ENCODE measurements at places on chromosomes 16 and 17.

DNA sequence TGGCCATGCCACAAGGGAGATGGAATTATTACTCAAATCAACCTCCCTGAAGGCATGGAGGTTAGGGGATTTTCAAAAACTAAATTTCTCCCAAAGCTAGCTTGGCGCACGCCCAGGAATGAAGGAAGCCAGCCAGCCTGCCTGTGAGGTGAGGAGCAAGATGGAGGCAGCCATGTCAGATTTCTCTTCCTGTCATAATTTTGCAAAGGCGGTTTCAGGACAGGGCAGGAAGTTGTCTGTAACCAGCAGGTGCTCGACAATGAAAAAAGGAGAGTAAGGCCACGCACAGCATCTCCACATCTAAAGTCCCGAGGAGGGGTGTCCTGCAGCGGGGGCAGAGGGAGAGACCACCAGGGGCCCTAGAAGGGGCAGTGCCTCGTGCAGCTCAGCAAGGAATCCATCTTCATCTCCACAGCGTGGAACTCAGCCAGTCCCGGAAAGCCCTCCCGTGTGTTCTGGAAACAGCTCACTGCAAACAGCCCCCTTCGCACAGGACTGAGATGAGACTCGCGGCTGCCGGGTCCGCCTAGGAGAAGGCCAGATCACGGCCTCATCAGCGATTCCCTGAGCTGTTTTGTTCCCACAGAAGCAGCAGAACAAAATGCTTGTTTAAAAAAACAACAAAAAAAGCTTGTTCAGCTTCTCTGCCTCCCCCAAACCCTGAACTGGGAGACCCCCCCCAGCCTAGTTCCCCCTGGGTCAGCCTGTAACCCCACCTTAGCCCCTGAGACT lies 47.8 kb downstream of the SLC7A5 start:
- no peak for DNase-seq

DNA sequence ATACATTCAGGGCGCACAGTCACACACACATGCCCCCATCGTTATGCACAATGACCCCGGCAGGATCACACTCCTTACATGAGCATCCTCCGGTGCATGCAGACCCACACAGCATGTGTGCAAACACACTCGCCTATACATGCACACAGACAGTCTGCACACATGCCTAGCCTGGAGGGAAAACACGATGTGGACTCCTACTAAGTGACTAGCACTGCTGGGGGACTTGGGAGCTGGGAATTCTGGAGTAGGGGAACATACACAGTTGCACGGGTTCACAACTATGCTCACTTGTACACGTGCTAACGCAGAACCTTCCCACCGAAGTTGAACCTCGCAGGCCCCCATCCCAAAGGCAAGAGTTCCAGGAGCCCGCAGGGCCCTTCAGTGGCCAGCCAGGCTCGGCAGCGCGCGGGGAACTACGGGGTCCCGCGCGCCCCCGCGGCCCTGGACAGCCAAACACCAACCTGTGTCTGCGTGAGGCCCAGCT lies 2.0 kb downstream of the DLX3 start:
- no peak for DNase-seq

DNA sequence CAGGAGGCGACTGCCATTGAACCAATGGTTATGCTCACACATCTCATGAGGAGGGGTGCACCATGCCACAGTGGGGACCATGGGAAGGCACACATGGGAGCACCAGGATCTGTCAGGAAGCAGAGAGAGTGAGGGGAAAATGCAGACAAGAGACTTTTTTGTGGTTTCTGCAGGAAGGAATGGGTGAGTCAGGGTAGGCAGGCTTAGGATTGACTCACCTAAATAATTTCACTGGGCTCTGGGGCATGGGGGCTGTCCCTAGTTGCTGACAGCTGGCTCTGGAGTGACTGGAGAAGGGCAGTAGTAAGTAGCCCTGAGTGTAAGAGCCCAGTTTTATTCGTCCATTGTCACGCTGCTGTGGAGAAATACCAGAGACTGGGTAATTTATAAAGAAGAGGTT lies 202.4 kb downstream of the AXIN2 start:
- no peak for DNase-seq

DNA sequence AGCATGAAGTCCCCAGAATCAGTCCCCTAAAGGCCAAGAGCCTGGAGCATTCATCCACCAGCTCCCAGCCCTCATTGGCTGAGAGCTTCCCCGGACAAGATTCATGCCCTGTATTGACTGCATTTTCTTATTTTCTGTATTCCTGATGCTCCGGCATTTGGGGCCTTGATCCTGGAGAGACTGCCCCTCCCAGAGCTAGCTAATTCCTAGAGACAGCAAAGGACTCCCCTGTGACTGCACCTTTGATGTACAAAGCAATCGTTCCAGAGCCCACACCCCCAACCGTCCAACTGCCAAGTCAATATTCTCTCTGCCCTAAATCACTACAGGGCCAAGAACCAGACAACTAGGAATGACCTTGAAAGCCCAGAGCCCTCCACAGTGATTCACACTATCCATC lies 93.4 kb upstream of the CDH5 start:
- DNase-seq = no peak

GRCh38 chr16:56961851-56962281 lies at the start of gene CETP:
CETP (plus strand) TSS chr16:56961950; CDS start chr16:56961980, 30 bp downstream.
- DNase-seq = no peak

- no peak for DNase-seq
These were observed 525.6 kb downstream of the MAF start for GRCh38 chr16:79074951-79075350.

- no peak for DNase-seq
These were observed 82.0 kb downstream of the MRM1 start for GRCh38 chr17:36683387-36683786.

DNA sequence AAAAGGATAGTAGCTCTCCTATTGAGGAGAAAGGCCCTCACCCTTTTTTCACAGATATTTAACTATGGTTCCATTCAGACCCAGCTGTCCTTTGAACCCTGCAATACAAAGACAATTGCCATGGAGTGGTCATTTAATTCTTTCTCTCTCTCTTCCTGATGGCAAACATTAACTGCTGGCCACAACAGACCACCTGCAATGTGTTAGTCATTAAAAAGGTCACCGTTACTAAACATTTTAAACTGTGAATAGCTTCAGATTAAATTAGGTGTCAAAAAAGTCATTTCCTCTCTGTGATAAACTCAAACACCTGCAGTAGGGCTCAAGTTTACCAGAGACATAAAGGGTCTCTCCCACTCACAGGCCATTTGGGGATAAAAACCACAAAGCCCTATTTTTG lies 697.2 kb downstream of the TOX3 start:
- DNase-seq = no peak

- DNase-seq = no peak
These were observed 21.8 kb downstream of the SOX9 start for GRCh38 chr17:72142614-72143013.

GRCh38 chr16:83728492-83728891 lies 79.3 kb upstream of the HSBP1 start:
- no peak for DNase-seq

DNA sequence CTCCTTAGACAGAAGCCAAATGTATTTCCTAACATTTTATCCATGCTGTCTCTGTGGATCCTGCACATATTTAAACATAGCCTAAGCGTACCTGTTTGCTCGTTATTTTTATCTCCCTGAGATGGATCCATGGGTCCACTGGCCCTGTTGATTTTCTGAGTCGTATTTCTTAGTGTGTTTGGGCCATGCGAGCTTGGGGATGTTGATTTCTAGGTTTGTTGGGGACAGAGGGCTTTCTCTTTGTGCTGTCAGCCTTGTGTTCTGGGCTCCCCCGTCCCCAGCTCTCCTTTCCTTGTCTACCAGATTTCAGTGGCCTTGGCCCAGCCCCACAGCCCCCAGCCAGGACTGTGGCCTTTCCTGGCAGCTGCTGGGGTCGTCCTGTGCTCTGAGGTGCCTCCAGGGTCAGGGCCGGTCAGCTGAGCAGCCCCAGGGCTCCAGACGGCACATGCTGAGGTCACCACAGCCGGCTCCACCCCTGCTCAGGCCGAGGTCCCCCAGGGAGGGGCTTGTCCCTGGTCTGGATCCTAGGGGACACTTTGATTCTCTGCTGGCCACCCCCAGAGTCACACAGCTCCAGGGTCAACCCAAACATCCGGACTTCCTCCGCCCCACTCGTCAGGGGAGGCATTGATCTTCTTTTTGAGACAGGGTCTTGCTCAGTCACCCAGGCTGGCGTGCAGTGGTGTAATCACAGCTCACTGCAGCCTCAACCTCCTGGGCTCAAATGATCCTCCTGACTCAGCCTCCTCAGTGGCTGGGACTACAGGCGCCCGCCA lies 4.4 kb downstream of the SSTR5 start:
- DNase-seq = no peak

GRCh38 chr17:57349541-57350247 lies 93.4 kb downstream of the MSI2 start:
- DNase-seq = no peak

DNA sequence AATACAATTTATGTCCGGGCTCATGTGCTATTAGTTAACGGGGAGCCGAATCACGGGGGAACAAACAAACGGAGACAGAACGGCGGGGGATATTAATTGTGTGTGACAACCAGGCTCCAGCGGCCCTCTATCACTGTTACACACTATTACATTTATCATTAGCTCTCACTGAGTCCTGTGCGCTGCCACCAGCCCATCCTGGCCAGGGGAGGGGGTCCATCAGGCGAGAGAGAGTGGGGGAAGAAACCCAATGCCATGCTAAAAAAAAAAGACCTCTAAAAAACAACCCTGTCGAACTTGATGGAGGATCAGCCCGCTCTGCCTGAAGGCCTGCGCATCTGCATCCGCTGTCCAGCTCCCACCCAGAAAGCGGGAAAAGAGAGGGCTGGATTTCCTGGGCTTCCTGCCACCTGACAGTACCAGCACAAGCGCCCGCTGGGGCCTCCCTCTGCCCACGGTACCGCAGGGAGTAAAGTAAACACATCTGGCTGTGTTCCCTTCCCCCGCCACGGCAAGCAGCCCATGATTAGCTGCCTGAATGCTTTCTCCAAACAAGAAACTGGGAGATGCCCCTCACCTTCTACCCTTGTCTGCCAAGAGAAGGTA lies 41.7 kb downstream of the PIPOX start:
- DNase-seq = no peak

- no peak for DNase-seq
These were observed 36.6 kb downstream of the UBE2G1 start for GRCh38 chr17:4329838-4330237.

GRCh38 chr17:77476931-77477805 lies 336.4 kb downstream of the SEC14L1 start:
- DNase-seq = no peak

DNA sequence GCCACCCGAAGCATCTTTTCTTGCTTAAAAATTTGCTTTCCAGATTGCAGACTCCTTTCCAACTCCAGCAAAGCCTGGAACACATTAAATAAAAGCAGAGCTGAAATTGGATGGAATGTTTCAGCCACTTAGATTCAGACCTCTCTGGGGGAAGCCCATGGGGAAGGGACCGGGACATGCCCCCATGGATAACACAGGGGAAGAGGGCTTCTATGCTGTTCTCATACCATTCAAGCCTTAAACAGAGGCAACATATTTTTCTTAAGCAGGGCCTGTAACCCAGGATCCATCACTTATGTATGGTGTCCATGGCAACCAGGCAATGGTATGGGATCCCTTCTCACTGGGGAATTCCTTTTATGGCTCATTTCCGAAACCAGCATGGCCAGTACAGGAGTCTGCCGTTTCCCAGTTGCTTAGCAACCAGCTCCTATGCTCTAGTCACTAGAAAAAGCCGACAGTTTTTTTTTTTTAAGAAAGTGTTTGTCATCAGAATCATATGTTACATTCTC lies 62.0 kb upstream of the MARCHF10 start:
- no peak for DNase-seq

GRCh38 chr16:78927766-78928165 lies 672.8 kb downstream of the MAF start:
- DNase-seq = no peak

GRCh38 chr16:58475091-58475619 lies 24.8 kb upstream of the NDRG4 start:
- no peak for DNase-seq
